ENCODE measurements at places on chromosomes 13 and 19.
A peak's percentile ranks its signal among the peaks of the same experiment; 100 is the strongest.

GRCh38 chr19:343451-343931 lies 1.1 kb downstream of the MIER2 start:
- no peak for DNase-seq

DNA sequence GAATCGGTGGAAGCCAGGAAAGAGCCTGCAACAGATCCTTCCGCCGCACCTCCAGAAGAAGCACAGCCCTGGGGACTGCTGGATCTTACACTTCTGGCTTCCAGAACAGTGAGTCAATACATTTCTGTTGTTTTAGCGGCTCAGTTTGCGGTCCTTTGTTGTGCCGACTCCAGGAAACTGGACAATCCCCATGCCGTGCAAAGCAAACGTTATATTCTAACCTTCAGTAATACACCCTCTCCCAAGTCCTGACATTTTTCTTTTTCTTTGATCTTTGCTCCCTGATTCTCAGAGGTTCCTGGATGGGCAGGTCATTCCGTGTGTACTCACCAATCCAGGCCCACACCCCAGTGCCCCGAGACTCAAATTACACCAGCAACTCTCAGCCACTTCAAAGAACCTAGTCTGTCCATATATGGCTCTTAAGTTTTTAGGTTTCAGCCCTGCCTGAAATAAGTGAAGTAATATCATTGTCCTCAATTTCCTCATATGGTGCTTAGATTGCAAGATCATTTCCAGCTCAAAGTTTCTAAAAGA lies 387.1 kb upstream of the SGCG start:
- DNase-seq = no peak

DNA sequence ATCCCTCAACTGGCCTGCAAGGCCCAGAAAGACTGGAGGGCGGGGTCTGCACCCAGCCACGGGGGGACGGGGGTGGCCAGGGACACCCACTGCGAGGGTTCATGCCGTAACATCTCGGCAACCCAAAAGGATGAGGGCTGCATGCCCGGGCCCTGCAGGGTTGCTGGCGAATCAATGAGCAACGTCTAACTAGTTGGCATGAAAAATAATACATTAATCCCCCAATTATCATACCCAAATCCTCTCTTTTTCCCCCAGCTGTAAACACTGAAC lies 232.2 kb downstream of the TUBA3C start:
- DNase-seq = no peak

DNA sequence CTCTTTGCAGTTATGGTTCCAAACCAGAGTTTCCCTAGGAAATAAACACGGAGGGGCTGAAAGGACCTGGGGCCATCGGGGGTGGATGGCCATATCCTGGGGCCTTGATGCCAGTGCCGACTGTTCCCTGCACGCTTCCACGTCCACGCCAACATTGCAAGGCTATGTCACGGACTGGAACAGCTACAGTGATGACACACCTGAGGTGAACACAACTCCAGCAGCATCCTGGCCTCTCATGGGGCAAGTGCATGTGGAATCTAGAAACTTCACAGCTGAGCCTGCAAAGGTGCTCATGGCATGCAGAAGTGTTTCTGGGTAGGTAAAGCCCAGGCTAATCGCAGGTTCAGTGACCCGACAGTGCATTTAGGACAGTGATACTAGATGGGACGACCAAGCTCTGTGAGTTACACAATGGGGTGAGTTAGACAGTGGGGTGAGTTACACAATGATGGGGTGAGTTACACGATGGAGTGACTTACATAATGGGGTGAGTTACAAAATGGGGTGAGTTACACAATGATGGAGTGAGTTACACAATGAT lies 52.0 kb upstream of the GAS6 start:
- no peak for DNase-seq

- DNase-seq = no peak
Observed at GRCh38 chr13:32267836-32268439, 47.2 kb downstream of the ZAR1L start.

DNA sequence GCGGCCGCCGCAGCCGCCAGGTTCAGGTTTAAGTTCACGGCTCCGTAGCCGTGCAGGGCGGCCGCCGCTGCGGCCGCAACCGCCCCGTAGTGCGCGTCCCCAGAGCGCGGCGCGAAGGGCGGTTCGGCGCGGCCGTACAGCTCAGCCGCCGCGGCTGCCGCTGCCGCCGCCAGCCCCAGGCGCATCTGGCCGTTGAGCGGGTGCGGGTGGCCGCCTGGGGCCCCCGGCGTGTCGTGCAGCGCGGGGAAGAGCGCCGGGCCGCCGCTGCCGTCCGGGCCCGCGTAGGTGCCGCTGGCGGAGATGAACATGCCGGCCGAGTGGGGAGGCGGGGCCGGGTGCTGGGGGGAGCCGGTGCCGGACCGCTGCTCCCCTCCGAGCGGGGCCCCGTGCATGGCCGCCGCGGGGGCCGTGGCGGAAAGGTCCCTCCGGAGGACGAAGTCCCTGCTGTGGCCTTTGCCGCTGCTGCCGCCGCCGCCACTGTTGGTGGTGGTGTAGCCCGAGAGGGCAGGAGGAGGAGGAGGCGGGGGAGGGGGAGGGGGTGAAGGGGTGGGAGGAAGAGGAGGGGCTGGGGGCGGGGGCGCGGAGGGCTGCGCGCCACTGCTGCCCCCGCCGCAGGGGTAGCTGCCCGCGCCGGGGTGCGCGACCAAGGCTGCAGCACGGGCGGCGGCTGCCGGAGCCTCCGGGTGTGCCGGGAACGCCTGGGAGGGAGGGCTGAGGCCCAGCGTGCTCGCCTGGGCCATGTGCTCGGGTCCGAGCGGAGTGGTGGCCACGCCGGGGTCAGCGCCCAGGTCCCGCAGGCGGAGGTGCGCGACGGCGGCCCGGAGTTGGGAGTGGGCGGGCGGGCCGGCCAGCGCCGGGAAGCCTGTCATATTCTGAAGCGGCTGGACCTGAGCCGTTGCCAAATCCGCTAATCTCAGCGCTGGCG lies 654 bp downstream of the ZIC5 start:
- peak; percentile 46 for DNase-seq

DNA sequence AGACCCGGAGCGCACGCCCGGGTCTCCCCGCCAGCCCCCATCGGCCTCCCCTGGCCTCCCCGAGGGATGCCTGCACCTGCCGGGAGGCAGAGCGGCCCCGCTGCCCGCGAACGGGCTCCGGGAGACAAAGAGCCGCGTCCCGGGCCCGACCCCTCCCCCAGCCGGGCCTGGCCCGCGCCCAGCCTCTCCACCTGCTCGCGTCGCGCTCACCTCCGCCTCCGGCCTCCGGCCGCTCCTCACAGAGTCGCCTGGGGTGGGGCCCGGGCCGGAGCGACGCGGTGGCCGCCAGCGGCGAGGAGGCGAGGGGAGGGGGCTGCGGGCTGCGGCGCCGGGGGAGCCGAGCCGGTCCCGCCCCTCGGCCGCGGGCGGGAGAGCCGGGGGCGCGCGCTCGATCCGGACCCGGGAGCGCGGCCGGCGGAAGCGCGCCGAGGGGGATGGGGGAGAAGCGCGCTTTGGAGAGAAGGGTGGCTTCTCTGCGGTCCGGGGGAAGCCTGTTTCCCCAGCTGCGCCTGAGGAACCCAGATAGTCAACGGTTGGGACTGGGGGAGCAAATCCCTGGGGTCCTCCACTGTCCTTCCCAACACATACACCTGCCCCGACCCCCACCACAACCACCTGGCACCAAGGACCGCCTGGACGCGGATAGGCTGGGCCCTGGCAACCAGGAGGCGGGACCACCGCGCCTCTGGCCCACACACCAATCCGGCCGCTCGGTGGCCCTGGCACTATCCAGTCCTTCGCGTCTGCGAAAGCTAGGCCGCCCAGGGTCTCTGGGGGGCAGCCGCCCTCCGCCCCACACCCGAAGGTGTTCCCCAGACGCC lies at the start of gene PRR36:
Gene PRR36, minus strand, starts transcription at position 315 of the 821 bp plus-strand sequence. CDS start 701 bp downstream, outside the sequence.
- DNase-seq = peak; percentile 59

Data from HAP-1 (cell line).